Dermis blood vessel endothelial cell (primary cell): ENCODE measurements at places on chromosomes 7 and 10. TPM values are rescaled to one million over a fixed set of nuclear protein-coding genes. Genes with fewer than 3 reads are reported as not detected.

Gene NUP205
- 50.2 and 74.1 TPM in 2 replicates for total RNA-seq

Gene SCIN
- 0.17 and 2.6 TPM in 2 replicates for total RNA-seq

Gene TMEM243
- 20.8 and 31.1 TPM in 2 replicates for total RNA-seq

Gene CNPY1
- total RNA-seq, result not detected in 2 replicates

Gene FRG2B
- total RNA-seq, result not detected in 2 replicates

Gene TAS2R3
- 0.74 and 2.0 TPM in 2 replicates for total RNA-seq

Gene EPHA1
- 0.09 TPM in 1 of 2 replicates, not detected in the other for total RNA-seq

Gene SLC18A3
- total RNA-seq, result not detected in 2 replicates

Gene IFIT2
- 9.6 and 23.7 TPM in 2 replicates for total RNA-seq

Gene CLRN3
- total RNA-seq, result 0.19 TPM in 1 of 2 replicates, not detected in the other

Gene SHTN1
- total RNA-seq, result 1.0 and 2.9 TPM in 2 replicates

Gene JAZF1
- total RNA-seq, result 3.6 and 4.9 TPM in 2 replicates

Gene AUTS2
- 0.60 and 1.2 TPM in 2 replicates for total RNA-seq

Gene LLCFC1
- total RNA-seq, result not detected in 2 replicates
